ENCODE measurements at places on chromosomes 6 and 20. TPM values are rescaled to one million over a fixed set of nuclear protein-coding genes. Genes with fewer than 3 reads are reported as not detected.
A peak's percentile ranks its signal among the peaks of the same experiment; 100 is the strongest.

DNA sequence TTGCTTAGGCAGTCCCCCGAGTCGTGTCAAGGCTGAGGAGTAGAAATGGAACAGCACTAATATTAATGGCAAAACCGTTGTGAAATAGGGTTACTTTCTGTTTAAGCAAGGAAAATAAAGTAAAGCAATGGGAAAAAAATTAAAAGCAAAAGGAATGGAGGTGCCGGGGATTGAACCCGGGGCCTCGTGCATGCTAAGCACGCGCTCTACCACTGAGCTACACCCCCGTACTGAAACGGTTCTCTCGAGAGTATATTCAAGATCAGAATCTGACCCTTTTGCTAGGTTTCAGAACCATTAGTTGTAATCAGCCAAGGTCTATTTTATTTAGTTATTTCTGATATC lies 85.5 kb downstream of the TRIM27 start:
- peak; percentile 89 for DNase-seq

- DNase-seq = no peak
These were observed 29.4 kb downstream of the PHIP start for GRCh38 chr6:79048611-79049010.

DNA sequence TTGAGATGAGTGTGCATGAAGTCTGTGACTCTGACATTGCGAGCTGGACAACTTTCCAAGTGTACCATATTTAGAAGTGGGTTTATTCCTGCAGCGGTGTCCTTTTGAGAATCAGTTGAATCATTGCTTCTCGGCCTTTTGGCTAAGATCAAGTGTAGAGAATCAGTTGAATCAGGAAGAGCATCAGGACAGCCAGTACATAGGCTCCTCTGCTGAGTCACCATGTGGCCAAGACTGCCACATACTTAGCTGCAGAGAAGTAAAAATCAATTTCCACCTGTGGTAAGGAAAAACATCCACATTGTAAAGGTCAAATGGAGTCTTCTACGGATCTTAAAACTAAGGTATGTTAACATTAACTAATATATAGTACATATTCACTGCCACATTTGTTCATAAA lies 428.4 kb upstream of the MARCKS start:
- DNase-seq = no peak

- DNase-seq = no peak
These were observed 232.0 kb upstream of the NOX3 start for GRCh38 chr6:155687645-155688044.

- no peak for DNase-seq
These were observed 11.4 kb downstream of the SLC2A4RG start for GRCh38 chr20:63750807-63751470.

- DNase-seq = no peak
These were observed 233.3 kb downstream of the SYNDIG1 start for GRCh38 chr20:24702501-24703283.

DNA sequence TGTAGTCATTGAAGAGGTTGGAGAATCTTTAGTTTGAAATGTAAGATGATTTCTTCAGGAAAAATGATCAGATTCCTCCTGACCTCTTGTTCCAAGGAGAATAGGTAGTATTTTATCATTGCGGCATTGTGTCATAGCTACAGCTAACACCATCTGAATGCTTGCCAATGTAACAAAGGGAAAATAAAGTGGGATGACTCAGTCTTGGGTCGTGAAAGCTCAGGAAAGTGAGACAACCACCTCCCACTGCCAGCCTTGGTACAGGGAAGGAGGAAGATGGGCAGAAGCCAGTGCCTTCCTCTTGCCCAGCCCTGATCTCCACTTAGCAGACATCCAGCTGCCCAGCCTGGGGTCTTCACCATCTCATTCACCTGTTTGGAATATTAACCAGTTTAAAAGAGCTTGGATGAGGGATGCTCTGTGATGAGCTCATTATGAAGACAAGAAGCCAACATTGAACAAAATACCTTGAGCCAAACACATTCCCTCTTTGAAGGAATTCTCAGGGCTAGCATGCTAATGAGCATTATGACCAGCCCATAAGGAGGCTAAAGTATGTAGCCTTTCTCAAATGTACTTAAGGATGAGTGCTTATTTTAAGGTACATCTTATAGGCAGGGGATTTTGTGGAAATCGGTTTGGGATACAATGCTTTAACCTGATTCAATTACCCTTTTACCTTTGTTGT lies 40.0 kb upstream of the APCDD1L start:
- no peak for DNase-seq

GRCh38 chr6:38730140-38730862 lies 15.2 kb downstream of the DNAH8 start:
- DNase-seq = peak; percentile 62

DNA sequence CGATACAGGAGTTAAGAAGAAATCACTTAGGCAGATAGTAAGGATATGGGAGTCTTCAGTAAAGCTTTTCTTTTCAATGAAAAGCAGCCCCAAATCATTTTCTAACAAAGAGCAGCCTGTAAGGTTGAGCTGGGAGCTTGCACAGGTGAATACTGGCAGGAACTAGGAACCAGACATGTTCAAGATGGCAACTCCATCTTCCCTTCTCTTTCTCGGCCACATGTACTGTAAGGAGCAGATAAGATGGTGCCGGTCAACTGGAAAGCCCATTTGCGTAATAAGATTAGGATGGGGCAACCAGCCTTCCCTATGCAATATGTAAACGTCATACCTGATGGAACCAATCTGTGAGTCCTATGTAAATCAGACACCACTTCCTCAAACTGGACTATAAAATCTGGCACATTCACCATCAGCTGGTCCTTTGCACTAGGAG lies 46.2 kb upstream of the RNGTT start:
- no peak for DNase-seq

DNA sequence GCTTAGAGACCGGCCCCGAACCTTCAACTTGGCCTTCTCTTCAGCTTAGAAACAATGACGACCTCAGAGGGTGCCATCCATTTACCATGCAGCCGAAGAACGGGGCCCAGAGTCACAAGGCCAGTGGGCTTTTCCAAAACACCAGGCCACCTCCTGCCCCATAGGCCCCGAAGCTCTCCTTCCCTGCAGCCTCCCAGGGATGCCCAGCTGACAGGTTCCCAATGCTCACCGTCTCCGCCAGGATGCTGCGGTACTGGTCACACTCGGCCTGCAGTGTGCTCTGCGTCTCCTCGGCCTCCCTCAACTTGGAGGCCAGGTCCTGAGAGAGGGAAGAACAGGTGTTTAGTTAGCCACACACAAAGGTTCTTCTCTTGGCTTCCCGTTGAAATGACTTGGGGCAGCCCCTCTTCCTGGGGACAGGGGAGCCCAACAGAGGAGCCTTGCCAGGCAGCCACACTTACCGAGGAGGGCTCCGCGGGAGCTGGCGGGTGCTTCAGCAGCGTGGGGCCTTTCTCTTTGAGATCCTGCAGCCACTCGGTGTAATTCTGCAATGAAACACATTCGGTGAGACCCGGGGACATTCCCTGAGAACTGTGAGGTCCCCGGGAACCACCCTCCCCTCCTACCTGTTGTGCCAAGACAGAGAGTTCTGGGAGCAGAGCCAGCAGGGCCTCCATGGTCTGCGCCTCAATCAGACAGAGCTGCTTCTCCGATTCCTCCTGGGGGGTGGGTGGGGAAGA lies 51.5 kb downstream of the DSTN start:
- no peak for DNase-seq

- no peak for DNase-seq
These were observed 335.6 kb upstream of the BTBD3 start for GRCh38 chr20:11582060-11582459.

DNA sequence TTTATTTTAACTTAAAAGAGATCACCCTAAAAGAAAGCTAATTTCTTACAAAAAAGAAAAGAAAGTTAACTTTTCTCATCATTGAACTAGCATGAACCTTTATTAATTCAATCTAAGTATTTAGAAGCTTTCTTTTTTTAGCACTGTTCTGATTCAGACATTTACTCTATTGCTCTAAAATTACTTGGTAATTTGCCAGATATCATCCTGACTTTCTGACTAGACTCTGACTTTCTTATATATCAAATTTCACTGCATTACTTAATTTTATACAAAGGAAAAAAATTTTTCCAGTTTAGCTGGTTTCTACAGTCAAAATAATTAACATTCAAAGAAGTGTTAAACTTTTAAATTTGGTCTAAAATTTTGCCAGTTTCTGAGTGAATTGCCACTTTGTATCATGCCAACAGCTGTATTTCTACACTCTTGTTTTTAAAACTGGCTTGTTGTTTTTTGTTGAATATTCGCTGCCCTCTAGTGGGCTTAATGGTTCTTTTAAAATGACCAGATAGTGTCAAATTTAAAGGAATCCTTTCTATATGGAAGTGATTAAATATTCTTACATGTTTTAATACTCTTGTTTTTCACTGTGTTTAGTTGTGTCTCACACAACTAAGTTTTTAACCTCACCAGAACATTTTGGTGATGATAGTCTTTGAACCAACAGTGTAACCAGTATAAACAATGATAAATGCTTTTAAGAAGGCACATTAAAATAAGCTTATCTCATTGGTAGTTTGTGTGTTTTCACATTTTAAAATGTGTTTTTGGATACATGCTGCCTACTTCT lies 102.0 kb downstream of the POPDC3 start:
- peak; percentile 28 for DNase-seq

GRCh38 chr20:48150568-48150967 lies 365.3 kb upstream of the SULF2 start:
- DNase-seq = no peak

HIVEP1 gene
- 38.5 TPM for total RNA-seq

DLL1 gene
- total RNA-seq = 5.9 TPM

TREM2 gene
- total RNA-seq = 0.95 TPM

TMC2 gene
- 0.16 TPM for total RNA-seq

NOX3 gene
- total RNA-seq = not detected
